AG08396 (cell line): ENCODE measurements at places on chromosomes 1 and 21.
A peak's percentile ranks its signal among the peaks of the same experiment; 100 is the strongest.

GRCh38 chr1:108897865-108898720, 21.3 kb downstream of the GPSM2 start:
- peak; percentile 45 for DNase-seq

DNA sequence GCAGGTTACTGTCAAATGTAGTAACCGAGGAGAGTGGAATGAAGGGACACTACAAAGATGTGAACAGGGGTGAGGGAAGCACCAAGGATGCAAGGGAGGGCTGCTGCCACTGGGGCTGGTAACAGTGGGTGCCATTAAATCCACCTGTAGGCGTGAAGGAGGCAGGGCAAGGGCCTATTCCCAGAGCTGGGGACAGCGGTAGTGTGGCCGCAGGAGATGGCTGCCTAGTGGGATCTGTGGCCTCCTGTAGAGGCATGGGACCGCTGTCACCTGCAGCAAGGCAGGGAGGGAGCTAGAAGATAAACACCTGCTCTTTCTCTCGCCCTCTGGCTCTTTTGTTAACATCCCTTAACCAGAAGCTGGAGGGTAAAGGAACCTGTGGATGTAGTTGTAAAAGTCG, 80.5 kb upstream of the CNIH3 start:
- no peak for DNase-seq

DNA sequence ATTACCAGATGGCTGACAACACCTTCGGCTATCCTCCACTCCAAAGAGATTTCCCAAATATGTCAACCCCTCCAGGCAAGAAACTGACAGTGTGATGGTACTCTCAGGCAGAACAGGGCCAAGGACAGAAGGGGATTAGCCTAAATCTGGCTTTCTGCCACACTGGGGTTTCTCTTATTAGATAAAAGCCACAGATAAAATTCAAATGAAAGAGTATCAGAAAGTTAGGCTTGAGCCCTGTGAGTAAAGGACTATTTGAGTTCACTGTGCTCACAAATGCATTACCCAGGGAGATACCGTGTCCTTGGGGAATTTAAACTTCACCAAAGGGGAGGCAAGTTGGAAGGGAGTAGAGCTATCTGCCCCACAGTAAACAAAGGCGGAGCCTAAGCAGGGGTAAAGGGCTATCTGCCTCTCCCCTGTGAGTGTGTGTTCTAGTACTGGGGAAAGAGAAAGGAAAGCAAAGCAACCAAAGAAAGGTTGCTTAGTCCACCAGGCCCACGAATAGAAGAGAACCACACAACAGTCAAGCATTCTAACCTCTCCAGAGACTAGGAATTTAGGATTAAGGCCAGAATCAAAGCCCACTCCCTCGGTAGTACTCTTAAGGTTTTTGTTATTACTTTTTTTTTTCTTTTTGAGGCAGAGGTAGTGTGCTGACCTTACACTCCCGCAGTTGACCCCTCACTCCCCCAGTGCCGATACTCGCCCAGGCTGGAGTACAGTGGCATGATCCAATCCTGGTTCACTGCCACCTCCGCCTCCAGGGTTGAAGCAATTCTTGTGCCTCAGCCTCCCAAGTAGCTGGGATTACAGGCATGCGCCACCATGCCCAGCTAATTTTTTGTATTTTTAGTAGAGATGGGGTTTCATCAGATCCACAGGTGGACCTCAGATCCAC, 12.7 kb downstream of the TPM3 start:
- DNase-seq: no peak

GRCh38 chr1:3417082-3417739, 37.3 kb upstream of the ARHGEF16 start:
- DNase-seq: no peak

DNA sequence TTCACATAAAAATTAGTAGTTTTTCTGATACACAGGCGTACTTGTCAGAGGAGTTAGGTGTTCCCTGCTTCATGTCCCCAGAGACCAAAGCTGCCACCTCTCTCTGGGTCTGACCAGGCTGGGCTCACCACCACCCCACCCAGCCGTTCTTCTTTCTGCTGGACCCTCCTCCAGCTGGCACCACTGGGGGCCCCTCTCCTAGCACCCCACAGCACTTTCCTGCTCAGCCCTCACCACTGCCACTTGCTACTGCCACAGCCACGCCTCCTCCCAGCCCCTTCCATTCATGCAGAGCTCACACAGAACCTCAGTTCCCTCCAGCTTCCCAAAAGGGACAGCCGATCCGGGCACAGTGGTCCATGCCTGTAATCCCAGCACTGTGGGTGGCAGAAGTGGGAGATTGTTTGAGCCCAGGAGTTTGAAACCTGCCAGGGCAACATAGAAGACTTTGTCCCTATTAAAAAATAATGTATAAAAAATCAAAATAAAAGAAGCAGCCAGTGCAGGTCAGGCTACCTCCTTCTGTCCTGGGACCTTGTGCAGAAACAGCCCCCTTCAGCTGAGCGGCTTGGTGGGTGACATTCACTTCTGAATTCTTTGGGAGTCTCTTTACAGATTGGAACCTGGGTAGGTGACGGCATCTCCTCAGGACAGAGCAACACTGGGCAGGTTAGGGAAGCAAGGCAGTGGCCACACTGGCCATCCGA, 208.3 kb downstream of the TOMM20 start:
- no peak for DNase-seq

- DNase-seq: no peak
Measured at GRCh38 chr1:47439017-47439818, 1.4 kb downstream of the FOXD2 start.

DNA sequence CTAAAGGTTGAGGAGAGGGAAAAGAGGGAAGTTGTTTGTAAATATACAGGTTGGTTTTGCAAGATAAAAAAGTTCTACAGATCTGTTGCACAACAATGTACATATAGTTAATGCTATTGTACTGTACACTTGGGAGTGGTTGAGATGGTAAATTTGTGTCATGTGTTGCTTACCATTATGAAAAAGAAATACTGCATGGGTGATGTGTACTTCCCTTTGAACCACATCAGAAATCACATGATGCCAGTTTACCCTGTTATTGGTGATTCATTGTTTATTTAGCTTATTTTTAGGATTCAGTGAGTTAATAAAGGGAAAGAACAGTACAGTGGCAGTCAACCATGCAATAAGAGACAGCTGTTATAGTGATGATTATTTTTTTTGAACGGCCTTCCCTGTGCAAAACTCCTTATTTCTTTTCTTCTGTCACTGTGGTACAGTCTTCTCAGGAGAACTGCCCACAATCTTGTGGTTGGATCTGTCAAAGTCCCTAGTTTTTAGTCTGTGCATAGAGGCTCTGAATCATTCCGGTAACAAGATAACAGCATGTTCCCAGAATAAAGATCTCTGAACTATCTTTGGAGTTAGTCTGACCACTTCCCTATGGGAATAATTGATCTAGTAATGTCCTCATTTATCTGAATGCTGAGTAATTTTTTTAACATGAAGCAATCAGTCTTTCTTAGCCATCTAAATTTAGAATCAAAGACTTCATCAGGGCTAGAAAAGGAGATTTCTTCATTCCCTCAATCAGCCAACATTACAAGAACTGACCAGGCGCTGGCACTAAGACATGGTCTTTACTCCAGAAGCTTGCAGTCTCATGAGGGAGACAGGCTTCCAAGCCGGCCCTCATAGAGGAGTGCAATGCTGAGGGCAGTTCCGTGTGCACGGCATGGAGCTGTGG, 84.2 kb downstream of the SH3GLB1 start:
- no peak for DNase-seq

- no peak for DNase-seq
Measured at GRCh38 chr1:67551375-67551774, 121.2 kb upstream of the SERBP1 start.
